ENCODE measurements at places on chromosomes 7 and 10.

GRCh38 chr7:37040330-37040729, 316.0 kb upstream of the AOAH start:
- DNase-seq, result no peak

GRCh38 chr10:32950591-32951108, 7.4 kb downstream of the ITGB1 start:
- no peak for DNase-seq

- no peak for DNase-seq
Observed at GRCh38 chr7:47047384-47047783, 534.5 kb downstream of the TNS3 start.

DNA sequence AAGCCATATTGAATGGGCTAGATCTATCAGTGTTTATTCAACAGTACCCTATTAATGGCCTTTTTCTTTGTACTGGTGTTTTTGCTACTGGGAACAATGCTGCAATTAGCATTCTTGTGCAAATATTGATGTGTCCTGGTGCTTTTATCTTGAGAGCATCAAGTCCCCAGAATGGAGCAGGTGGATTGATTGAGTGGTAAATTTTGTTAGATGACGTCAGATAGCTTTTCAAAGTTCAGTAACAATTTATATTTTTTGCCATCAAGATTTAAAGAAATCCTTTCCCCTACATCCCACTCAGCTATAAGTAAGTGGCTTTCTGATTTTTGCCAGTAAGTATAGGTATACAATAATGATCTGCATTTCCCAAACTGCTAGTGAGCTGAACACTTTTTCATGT, 63.4 kb upstream of the SYPL1 start:
- no peak for DNase-seq

DNA sequence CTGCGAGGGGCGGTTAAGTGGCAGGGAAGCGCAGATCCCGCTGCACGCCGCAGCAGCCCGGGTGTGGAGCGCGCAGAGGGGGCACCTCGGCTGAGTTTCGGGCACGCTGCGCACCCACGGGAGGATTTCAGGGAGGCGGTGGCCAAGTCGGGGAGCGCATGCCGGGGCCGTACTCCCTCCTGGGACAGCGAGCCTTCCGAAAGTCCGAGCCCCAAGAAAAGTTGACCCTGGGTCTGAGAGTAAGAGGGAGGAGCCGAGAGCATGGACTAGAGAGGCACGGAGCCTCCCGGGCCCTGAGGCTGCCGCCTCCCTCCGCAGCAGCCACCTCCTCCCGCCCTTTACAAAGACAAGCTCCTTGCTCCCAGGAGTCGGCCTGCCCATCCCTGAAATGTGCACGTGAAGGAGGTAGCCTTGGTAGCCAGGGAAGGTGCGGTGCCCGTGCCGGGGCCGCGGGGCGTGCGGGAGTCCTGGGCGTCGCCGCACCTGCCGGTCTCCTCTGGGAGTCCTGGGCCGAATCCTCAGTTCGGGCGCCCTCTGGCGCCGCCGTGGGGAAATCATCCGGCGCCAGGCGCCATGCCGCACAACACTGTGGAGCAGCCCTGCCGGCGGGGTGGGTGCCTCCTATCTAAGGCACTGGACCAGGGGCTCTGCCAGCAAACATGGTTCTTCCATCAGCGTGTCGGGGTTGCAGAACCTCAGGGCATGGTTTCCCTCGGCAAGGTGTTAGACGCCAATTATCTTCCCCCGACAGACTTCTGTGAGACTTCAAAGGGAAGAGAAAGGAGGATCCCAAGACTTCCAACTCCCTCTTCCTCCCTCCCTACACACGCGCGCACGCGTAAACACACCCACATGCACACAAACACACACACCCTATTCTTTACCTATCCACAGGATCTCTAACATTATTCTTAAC, 104.0 kb downstream of the TRIL start:
- DNase-seq, result peak; percentile 51

DNA sequence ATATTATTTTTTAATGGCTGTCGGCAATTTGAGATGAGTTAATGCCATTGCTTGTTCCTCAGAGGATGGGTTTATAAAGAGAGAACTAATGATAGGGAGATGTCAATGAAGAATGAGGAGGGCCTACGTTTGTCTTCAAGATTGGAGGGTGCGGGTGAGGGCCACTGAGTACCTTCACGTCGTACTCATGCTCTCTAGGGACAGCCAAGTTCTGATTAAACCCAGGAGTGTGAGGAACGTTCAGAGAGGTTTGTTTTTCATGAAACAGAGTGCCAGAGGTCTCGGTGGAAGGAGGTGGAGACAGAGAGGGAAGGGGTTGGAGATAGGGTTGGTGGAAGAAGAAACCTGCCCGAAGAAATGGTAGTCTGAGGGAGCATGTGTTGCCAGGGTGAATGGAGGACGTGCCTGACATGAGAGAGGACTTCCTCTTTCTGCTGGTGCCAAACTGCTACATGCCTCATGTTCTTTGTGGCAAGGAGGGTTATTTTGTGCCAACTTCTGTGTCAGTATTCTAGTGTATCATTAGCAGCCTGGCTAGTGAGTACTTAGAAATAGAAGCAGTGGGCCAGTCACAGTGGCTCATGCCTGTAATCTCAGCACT, 8.9 kb downstream of the DHTKD1 start:
- no peak for DNase-seq

DNA sequence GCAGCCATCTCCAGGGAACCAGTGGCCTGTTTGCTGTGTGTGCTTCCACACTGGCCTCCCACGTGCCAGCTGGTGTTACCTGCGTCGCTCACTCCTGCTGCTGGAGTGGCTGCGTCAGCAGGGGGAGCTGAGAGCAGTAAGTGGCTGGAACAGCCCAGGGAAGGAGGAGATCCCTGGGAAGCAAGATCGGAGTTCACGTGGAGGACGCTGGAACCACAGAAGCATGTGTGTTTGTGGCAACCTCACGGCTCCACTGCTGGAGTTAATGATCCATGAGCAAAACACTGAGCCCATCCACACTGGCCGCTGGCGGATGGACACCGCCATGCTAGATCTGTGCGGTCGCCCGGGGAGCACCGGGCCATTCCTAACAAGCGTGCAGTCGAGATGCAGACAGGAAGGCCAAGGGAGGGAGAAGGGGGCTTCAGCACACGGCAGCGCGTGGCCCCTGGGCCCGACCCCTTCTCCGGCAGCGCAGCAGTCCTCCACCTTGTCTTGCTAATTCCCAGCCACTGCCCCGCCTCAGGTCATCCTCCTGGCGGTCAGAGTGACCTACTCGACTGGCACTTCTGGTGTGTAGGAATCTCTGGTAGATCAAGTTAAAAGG, 68.5 kb upstream of the EEPD1 start:
- DNase-seq, result no peak

DNA sequence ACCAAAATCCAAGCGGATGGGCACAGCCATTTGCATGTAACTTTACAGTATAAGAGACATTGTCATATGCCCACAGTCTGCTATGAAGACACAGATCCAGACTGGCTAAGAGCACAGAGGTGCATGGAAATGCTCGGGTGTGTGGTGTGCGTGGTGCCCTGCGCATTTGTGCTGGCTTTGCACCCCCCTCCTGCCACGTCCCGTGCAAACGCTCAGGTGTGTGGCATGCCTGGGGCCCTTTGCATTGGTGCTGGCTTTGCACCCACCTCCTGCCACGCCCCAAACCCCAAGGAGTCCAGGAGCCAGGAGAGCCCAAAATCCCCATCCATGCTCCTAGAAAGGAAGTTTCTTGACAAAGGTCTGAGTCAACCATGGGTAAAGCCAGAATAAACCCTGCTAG, 306.2 kb downstream of the PTPRN2 start:
- no peak for DNase-seq

DNA sequence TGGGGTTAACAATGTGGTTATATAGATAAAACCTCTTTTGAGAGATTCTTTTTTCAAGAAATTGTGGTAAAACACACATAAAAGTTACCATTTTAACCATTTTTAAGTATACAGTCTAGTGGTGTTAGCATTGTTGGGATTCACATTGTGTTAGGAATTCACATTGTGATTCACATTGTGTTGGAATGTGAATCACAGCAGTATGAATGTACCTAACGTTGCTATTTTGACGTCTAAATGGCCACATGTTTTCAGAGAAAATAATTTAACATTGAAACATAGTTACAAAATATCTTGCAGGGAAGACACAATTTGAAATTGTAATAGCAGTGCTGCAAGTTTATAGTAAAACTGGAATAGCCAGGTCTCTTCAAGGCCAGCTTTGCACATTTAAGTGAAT, 129.0 kb downstream of the BICC1 start:
- no peak for DNase-seq

GRCh38 chr7:99190359-99191009, 17.4 kb downstream of the KPNA7 start:
- DNase-seq, result no peak

GRCh38 chr10:25017661-25018060, 1.2 kb downstream of the THNSL1 start:
- no peak for DNase-seq

DNA sequence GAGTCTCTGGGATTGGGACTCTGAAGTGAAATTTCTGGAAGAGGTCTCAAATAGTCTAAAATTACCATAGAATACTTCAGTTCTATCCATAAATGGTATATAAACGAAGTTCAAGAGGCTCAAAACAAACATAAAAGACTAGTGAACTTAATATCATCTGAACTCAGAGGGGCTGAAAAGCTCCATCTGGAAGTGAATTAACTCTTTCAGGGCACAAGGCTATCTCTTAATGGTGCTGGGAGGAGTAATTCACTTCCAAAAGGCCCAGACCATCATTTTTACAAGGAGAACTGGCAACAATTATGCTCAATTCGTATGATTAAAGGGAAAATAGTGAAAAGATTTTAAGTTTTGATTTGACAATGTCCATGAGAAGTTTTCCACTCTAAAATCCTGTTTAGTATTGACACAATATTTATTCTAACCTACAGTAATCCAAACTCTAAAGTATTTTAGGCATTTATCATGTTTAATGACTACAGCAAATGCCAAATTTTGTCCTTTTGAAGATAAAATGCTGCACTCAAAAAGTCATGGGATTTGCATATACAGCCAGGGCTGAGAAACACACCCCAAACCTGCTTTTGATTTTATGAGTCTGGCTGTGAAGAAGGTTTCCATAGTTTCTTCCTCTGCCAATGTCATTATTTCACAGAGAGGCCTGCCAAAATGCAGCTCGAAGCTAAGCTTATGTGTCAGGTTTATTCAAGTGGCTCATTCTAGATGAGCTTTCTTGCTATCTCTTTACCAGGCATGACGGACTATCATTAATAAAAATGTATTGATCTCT, 143.9 kb downstream of the HIBADH start:
- DNase-seq, result no peak

DNA sequence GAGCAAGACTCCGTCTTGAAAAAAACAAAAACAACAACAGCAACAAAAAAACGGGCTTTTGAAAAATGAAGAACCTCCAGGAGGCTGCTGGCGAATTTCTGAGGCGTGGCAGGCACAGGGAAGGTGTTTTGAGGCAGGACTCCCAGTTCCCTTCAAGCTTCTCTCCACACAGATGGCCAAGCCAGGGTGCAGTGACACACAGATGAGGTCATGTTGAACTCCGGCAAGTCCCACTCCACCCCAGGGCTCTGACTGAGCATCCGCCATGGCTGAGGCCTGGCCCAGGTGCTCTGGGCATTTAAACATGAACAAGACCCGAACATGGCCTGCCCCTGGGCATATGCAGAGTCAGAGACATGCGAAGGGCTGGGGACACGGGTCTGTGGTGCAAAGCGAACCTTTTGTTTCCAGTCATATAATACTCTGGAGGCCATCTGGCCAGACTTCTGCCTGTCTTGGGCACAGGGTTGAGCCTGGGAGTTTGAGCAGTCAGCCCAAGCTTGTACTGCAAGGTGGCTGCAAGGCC, 514.6 kb upstream of the FOXK1 start:
- DNase-seq, result no peak

- peak; percentile 14 for DNase-seq
Observed at GRCh38 chr7:119175911-119176627, 951.6 kb downstream of the ANKRD7 start.

GRCh38 chr7:15749631-15750030, 63.1 kb upstream of the MEOX2 start:
- no peak for DNase-seq

DNA sequence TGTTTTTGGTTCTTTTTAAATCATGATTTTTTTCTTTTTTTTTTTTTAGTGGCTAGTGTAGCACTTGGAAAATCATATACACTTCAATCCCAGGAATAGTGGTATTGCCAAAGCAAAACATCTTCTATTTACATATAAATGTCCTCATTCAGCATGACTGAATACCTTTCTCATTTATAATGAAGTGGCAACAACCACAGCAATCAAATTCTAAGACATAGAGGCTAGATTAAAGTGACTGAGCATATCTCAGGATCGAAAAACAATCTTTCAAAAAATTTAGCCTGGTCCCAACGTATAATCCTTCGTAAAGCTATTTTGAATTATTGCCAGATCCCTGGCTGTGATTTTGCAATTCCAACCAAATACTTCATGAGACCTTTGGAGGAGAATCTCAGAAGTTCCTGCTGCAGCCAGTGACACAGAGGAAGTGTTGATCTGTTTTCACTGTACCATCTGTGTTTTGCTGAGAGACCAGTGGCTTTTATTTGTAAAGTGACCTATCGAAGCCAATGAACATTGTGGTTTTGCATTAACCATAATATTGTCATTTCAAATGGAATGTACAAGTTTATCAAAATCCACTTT, 29.8 kb upstream of the SP8 start:
- no peak for DNase-seq

- DNase-seq, result no peak
Observed at GRCh38 chr10:114915294-114915693, 22.7 kb upstream of the TRUB1 start.

- DNase-seq, result no peak
Observed at GRCh38 chr10:119415536-119416503, 126.7 kb downstream of the RGS10 start.

- no peak for DNase-seq
Observed at GRCh38 chr10:108735380-108735779, 1187.9 kb downstream of the XPNPEP1 start.

DNA sequence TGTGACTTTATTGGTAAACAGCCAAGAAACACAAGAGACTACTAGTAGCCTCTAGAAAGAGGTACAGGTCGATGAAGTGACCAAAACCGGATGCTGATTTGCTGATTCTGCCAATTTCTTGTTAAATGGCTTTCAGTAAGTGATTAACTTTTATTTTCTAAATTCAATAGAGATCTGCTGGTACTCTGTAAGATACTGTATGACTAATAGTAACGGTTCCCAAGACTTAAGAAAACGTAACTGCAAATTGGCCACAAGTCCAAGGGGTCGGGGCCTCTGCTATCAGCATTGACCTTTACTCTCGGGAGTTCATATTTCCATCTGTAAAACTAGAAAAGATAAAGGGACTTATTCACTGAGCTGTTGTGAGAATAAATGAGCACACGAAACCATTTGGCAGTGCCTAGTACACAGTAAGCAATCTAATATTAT, 1.4 kb downstream of the FAM3C start:
- DNase-seq, result no peak

GRCh38 chr7:44971188-44971901, 7.5 kb downstream of the MYO1G start:
- no peak for DNase-seq

DNA sequence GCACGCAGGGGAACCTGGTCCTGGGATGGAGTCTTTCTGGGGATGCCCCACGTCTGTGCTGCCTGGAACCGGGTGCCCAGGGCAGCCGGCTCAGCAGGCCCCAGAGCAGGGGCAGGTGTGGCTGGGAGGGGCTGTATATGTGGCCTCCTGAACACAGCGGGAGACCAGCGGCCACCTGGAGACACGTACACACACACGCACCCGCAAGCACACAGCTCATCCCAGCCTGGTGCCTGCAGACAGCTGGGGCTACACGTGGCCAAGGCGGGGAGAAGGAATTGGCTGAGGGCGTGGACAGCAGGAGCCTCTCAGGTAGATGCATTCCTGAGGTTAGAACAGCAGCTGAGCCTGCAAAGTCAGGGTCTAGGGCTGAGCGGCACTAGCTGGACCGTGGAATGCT, 14.0 kb downstream of the ADAM8 start:
- DNase-seq, result no peak

GRCh38 chr10:133247681-133248333, 10.2 kb downstream of the VENTX start:
- no peak for DNase-seq
